ENCODE measurements at places on chromosomes 16 and 17.

DNA sequence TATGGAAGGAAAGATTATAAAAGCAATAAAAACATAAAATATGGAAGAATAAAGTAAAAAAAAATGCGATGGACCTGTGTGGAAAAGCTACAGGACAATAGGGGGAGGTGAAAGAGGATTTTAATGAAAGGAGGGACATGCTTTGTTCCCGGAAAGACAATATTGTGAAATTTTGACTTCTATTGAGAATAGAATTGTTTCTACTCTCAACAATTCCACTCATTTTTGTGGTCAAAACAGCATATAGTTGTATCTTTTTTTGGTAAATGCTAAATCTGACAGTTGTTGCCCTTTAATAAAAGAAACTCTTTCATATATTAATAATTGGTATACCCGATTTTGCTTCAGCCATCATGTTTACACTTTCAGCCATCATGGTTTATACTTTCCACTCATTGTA is 22.9 kb upstream of the APPBP2 start:
- no peak for DNase-seq

DNA sequence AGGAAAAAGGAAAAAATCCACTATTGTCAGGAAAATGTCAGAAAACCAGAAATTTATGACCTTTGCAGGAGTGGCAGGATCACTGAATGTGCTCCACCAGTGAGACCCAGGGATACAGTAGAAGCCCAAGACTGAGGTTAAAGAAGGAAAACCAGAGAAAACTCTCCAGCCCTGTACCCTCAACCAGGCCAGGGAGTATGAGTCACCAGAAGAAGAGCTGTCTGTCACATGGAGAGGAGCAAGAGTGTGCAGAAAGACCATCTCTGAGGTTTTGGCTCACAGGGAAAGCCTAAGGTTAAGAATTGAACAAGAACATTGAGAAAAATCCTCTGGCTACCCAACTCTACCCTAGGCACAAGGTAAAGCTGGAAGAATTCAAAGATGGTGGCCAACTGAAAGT is 47.6 kb upstream of the MON1B start:
- no peak for DNase-seq

DNA sequence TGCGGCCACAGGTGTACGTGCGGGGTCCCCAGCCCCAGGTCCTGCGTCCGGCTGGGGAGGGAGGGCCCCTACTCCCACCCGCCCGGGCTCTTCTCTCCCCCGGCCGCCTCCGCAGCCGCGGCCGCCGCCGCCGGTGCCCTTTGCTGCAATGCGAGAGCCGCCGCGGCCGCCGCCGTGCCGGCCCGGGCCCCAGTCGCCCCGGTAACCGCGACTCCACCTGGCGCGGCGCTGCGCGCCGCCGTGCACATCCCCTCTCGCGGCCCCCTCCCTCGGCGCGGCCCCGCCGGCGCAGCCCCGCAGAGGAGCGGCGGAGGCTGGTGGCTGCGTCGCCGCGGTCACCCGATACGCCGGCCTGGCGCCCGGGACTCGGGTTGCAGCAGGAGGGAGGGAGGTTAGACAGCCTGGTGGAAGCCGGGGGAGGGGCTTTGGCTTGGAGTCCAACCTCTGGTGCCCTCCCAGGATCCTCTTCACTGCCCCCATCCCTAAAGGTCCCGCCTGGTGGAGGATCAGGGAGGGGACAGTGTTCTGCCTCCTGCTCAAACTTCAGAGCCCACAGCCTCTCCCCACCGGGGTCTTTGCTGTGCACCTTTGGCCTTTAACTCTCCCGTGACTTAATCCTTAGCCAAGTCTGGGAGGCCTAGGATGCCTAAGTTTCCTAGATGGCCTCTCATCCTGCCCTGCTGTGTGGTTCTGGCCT is 32.9 kb downstream of the SRCIN1 start:
- DNase-seq: no peak

DNA sequence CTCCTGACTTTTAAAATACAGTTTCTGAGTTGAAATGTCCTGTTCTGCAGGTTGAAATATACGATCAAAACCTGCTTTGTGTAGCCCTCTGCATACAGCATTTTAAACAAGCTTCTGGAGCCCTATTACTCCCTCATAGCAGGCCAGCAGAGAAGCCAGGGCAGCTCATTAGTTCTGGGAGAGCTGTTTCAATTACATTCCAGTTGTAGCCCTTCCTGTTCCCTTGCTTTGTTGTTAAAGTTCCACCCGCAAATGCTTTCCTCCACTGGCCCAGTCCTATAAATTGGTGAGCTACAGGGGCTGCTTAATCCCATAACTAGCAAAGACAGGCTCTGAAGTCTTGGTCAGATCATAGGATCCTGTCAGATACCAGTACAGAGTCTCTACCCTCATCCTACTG is 162.5 kb downstream of the SLC39A11 start:
- DNase-seq: no peak

GRCh38 chr17:57008958-57009357 is 31.0 kb downstream of the SCPEP1 start:
- DNase-seq: no peak

DNA sequence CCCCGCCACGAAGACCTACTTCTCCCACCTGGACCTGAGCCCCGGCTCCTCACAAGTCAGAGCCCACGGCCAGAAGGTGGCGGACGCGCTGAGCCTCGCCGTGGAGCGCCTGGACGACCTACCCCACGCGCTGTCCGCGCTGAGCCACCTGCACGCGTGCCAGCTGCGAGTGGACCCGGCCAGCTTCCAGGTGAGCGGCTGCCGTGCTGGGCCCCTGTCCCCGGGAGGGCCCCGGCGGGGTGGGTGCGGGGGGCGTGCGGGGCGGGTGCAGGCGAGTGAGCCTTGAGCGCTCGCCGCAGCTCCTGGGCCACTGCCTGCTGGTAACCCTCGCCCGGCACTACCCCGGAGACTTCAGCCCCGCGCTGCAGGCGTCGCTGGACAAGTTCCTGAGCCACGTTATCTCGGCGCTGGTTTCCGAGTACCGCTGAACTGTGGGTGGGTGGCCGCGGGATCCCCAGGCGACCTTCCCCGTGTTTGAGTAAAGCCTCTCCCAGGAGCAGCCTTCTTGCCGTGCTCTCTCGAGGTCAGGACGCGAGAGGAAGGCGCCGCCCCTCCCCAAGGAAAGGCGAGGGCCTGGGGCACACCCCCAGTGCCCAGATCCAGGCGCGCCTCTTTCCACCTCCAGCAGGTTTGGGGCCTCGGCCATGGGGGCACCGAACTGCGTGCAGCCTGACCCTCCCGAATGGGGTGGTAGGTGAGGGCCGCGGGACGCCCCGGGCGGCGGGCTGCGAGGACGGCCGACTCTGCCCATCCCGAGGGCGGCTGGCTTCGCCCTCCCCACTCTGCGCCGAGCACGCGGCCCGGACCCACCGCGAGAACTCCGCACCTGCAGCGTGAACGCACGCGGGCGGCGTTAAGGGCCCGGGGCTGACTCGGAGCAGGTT is 664 bp downstream of the HBQ1 start:
- DNase-seq: no peak

GRCh38 chr17:63142836-63143235 is 176.8 kb downstream of the TANC2 start:
- DNase-seq: no peak

- DNase-seq: no peak
Measured at GRCh38 chr17:64736804-64737492, 74.8 kb upstream of the SMURF2 start.

DNA sequence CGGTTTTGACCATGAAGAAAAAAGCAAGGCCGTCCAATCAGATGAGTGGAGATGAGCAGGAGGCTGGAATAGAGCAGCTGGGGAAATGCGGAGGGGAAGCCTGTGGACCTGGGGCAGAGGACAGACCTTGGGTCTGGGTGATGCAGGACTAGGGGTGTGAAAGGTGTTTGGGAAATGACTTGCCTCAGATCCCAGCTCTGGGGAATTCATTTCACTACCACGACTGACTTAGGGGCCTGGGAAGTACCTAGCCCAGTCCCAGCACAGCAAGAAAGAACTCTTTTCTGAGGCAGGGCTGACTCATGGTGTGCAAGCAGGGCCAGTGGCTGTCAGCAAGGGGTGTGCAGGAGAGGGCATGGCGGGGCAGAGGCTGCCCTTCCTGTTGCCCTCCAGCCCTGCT is 14.8 kb downstream of the DNAI2 start:
- DNase-seq: no peak

DNA sequence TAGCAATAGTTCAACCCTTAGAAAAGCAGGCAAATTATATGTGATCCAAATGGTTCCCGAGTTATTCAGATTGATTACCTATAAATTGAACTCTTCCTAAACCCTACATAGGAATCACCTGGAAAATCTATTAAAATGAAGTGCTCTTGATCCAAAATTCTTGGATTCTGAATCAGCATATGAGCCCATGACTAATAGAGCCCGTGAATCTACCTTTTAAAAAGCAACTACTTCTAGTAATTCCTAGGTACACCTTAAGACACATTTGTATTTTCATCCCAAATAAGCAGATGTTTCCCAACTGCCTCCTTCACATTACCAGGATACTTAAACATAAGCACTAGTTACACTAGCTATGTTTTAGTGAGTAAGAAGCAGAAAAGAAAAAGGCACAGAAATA is 1171.0 kb upstream of the GOT2 start:
- no peak for DNase-seq

Measured in SK-N-MC (cell line).